ENCODE measurements at places on chromosomes 4 and X.

DNA sequence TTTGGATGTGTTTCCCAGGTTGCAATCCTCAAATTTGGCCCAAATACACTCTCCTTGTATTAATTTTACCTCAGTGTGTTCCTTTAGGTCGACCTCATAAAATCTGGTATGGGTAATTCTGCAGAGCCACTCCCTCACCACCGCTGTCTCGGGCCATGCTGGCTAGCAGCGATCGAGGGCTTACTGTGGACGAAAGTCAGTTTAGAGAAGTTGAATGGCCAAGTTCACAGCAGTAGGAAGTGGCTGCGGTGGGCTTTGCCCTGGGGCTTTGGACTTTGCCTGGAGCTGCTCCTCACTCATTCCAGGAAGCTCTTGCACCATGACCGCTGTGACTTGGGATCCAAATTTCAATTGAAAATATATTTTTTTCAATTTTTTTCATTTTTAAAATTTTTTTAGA is 19.6 kb downstream of the TMEM187 start:
- no peak for DNase-seq

DNA sequence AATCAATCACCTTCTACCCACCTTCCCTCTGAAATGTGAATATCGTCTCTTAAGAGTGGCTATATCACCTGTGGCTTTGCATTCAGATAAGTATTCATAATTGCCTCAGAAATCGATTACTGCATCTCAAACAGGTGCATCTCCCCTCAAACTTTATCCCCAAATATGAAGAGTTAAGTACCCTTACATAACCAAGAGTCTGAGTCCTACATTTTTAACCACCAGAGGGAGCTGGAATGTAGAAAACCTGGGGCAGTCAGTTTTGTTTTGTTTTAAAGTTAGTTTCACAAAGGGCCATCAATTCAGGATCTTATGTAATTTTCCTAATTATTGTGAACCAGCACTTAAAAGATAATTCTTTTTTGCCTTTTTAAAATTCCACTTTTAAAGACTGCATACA is 5.7 kb downstream of the TCEANC start:
- DNase-seq, result peak; percentile 68

DNA sequence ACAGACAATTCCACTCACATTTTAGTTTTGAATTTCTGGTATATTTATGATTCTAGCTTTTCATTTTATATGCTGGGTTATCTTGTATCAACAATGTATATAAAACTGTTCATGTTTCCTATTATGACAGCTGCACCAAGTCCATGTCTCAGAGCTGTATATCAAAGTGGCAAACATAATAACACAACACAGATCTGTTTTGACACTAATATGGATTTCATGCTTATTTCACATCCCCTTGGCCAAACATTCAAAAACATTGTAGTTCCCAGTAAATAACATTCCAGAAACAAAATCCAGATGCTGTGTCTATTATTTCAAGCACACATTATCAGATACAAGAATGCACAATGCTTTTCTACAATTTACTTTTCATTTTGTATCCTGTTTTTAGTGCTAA is 380.6 kb upstream of the MAGEB2 start:
- no peak for DNase-seq

- DNase-seq, result no peak
These were observed 557.3 kb upstream of the TENM3 start for GRCh38 chr4:181685911-181686310.

GRCh38 chr4:946517-947471 is 14.5 kb downstream of the TMEM175 start:
- DNase-seq, result no peak

GRCh38 chrX:149286940-149287349 is 218.2 kb downstream of the IDS start:
- DNase-seq, result peak; percentile 29

- DNase-seq, result no peak
These were observed 238.4 kb upstream of the TAPT1 start for GRCh38 chr4:16464651-16465050.

- no peak for DNase-seq
These were observed 235.8 kb downstream of the RBMX2 start for GRCh38 chrX:130637591-130637990.

- DNase-seq, result no peak
These were observed 317 bp upstream of the FRMPD4 start for GRCh38 chrX:12137951-12138360.

- DNase-seq, result no peak
These were observed 271.5 kb downstream of the LDB2 start for GRCh38 chr4:16626945-16627344.

DNA sequence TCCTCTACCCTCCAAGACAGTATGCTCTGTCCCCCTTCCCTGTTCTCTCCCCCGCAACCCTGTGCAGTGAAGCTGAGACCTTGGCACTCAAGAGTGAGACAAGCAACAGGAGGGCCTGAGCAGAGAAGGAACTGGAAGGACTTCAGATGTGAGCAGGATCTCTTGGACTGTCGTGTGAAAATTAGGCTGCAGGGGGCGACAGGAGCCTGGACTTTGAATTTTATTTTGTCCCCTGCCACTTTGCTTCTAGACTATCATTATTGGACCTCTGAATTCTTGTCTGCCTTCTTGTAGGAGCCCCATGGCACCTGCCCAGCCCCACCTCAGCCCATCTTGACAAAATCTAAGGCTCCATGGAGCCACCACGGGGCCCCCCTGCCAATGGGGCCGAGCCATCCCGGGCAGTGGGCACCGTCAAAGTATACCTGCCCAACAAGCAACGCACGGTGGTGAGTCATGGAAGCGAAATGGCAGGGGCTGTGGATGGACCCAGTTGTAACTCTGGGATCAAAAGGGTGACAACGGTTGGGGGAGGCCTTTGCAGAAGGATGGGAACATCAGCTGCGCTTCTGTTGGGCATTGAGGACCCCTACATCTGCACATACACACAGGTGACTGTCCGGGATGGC is 1.7 kb downstream of the ARAF start:
- no peak for DNase-seq

Data from NCI-H526 treated with DMSO at 0.1 percent for 48 hours (cell line).